ENCODE measurements at places on chromosomes 11 and 22.

DNA sequence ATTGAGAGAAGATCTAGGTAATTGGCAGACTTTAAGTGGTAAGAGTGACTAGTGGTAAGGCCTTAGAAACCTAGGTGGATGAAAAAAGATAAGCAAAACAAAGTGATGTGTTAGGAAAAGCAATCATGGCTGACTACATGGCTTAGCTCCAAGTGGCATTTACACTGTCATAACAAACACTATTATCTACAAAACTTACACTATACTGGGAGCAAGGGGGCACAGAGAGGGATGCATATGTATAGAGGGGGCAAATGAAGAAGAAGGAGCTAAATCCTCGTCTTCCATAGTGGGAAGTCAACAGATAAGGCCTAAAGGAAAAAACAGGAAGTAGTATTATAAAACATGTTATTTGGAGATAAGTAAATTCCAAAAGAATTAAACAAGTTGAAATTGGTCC lies 32.5 kb downstream of the ADORA2A start:
- no peak for DNase-seq

DNA sequence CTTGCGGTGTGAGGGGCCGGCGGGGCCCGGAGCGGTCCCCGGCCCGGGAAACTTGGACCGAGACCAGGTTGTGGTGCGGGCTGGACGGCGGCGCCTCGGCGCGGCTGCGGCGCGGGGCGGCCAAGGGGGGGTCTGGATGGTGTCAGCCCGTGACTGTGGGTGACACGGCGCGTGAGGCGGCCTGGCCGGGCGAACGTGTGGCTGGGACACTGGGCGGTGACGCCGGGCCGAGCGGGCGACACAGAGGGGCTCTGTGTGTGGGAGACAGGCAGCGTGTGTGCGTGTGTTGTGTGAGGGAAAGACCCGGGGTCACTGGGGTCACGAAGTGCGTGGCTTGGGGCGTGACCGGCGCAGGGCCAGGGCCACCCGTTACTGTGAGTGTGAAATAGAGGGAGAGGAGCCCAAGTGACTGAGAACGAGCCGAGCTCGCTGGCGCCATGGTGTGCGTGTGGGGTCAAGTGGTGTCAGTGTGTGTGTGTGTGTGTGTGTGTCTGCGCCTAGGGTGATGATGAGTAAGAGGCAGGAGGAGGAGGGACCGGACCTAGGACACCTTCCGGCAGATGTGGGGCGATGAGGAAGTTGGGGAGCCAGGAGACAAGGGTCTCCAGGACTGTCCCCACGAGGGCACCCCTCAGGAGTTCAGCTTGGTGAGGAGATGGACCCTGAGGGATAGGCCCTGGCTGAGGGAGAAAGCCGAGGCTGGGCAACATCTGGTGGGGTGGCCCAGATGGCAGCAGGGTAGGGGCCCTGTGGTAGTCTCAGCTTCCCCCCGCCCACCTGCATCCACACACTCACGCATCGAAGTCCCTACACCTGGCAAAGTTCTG lies 817 bp downstream of the RELT start:
- peak; percentile 73 for DNase-seq

DNA sequence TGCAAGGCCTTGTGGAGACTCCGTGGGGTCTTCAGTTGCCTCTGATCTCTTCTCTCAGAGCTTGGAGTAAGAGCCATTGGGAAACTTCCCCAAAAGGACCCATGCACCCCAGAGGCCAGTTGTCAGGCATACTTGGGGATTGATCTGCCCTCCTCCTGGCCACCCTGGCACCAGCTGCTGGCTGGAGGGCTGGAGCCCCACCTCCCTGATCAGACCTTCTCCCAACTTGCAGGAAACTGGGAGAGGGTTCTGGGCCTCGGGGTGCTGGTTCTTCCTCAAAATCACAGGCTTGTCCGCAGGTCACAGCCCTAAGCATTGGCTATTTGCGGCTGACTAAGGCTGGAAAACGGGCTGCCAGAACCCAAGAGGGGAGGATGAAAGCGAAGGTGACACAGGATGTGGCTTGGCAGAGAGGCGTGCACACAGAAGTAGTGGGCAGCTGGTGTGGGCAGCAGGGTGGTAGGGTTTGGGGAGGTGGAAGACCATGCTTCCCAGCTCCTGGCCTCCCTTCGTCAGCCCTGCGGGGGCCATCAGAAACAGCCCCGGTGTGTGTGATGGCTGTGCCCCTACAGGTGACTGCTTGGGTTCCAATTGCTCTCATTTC lies 1.3 kb upstream of the DGKZ start:
- peak; percentile 31 for DNase-seq

DNA sequence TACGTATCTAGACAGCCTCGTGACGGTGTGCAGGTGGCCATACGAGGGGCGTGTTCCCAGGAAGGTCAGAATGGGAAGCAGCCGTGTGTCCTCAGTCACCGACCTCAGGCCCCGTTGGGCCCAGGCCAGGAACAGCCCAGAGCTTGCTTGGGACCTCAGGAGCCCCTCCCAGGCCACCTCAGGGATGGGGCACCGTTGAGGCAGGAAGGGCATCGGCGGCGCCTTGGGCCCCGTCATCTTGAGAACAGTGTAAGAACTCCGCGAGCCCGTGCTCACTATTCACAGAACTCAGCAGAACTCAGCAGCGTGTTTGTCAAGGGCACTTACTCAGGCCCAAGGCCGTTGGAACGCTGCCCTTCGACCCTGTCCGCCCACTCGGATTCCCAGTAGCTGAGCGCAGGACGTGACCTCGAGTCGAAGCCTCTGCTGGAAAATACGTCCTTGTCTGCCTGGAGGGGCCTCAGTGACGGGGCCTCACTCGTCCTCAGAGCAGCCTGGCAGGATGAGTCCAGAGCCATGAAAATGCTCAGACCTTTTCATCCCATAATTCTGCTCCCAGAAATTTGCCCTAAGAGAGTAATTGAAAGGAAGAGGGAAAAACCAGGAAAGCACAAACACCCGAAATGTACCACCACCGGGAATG lies 1134.8 kb downstream of the BRD1 start:
- DNase-seq: no peak

DNA sequence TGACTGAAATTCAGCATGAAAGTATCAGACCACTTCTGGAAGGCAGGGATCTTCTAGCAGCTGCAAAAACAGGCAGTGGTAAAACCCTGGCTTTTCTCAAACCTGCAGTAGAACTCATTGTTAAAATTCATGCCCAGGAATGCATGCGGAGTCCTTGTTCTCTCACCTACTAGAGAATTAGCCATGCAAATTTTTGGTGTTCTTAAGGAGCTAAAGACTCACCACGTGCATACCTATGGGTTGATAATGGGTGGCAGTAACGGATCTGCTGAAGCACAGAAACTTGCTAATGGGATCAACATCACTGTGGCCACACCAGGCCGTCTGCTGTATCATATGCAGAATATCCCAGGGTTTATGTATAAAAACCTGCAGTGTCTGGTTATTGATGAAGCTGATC lies 19.1 kb downstream of the ZBTB44 start:
- no peak for DNase-seq

DNA sequence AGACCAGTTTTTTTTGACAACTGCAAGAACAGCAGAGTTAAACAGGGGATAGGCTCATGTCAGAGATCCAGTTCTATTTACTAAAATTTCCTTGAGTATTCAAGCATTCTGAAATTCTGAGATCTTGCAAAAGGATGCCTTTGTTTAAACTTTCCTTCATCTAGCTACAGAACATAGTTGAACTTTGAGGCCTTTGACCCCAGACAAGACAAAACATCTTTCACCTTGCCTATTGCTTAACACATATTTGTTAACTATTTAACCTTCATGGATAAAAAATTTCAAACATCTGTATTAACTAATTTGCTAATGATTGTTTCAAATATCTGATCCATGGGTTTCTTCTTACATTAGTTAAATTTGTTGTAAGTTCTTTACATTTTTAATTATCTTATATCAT lies 38.2 kb downstream of the GLYATL1 start:
- no peak for DNase-seq

DNA sequence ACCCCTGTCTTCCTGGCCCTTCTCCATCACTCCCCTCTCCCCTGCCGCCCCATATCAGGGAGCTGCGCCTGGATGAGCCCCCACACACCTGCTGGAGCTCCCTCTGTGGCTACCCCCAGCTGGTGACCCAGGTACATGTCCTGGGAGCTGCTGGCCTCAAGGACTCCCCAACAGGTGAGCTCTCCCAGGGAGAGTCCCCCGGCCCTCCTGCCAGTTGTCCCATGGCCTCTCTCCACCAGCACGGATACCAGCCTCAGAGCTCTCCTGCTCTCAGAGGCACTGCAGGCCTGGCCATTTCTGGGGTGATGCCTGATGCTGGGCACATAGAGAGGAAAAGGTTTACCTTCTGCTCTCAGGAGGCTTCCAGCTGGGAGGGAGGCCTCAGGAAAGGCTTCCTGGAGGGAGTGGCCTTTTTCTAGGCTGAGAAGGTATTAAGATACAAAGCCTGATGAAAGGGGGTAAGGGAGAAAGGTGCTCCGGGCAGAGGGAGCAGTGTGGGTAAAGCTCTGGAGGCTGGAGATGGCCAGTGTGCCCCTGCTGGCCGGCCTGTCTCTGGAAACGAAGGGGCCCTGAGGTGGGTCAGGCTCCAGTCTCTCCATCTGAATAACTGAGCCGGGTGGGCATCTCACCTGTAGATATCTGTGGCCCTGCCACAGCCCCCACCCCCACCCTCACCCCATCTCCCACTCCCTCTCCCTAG lies 6.0 kb upstream of the MYO7A start:
- DNase-seq: no peak

GRCh38 chr11:127804747-127805400 lies 782.5 kb downstream of the ETS1 start:
- no peak for DNase-seq

DNA sequence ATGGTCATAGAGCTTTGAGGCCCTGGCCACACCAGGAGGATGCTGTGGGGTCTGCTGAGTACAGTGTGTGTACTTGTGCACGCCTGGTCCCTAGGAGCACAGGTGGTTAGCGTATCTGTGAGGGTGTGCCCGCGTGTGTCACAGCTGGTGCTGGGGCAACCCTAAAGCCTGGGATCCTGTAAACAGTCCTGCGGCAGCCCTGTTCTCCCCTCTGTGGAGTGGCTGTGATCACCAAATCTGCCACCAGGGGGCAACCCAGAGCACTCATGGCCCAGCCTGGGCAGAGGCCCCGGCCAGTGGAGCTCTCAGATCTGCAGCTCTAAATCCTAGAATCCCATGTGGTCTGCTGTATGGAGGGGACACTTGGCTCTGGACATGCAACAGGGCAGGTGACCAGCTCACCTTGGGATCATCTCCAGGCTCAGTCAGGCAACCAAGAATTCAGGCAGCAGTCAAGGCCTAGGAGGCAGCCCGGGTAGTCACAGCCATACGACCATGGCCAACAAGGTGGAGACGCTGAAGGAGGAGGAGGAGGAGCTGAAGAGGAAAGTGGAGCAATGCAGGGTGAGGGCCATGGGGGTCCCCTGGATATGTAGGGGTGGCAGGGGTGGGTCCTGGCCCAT lies 3.9 kb downstream of the SH3BP1 start:
- peak; percentile 86 for DNase-seq

GRCh38 chr11:94449437-94449836 lies 44.2 kb downstream of the MRE11 start:
- no peak for DNase-seq

DNA sequence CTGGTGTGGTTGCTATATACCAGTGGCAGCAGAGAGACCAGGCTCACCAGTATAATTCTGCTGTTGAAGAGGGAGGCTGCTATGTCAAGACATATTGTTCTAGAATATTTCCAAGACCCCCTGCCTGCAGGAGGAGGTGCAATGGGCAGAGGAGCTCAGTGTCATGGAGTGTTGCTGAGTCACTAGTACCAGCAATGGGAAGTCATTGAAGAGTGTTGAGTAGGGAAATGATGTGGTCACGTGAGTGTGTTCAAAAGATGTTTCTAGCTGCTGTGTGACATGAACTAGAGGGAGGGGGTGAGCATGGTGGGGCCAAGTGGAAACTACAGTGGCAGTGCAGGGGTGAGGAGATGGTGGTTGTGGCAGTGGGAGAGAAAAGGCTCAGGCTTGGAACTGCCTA lies 76.3 kb upstream of the BIRC3 start:
- no peak for DNase-seq

- no peak for DNase-seq
Observed at GRCh38 chr11:60252213-60253108, 9.5 kb upstream of the MS4A4E start.

- no peak for DNase-seq
Observed at GRCh38 chr11:78295991-78296930, 107.5 kb downstream of the USP35 start.

- DNase-seq: peak; percentile 58
Observed at GRCh38 chr11:6755303-6755952, 16.3 kb downstream of the OR2AG2 start.

- DNase-seq: no peak
Observed at GRCh38 chr11:119599864-119600541, 129.0 kb downstream of the NECTIN1 start.

- no peak for DNase-seq
Observed at GRCh38 chr22:32817137-32817730, 15.7 kb downstream of the TIMP3 start.

- DNase-seq: no peak
Observed at GRCh38 chr22:21067901-21068680, 22.3 kb downstream of the LRRC74B start.

DNA sequence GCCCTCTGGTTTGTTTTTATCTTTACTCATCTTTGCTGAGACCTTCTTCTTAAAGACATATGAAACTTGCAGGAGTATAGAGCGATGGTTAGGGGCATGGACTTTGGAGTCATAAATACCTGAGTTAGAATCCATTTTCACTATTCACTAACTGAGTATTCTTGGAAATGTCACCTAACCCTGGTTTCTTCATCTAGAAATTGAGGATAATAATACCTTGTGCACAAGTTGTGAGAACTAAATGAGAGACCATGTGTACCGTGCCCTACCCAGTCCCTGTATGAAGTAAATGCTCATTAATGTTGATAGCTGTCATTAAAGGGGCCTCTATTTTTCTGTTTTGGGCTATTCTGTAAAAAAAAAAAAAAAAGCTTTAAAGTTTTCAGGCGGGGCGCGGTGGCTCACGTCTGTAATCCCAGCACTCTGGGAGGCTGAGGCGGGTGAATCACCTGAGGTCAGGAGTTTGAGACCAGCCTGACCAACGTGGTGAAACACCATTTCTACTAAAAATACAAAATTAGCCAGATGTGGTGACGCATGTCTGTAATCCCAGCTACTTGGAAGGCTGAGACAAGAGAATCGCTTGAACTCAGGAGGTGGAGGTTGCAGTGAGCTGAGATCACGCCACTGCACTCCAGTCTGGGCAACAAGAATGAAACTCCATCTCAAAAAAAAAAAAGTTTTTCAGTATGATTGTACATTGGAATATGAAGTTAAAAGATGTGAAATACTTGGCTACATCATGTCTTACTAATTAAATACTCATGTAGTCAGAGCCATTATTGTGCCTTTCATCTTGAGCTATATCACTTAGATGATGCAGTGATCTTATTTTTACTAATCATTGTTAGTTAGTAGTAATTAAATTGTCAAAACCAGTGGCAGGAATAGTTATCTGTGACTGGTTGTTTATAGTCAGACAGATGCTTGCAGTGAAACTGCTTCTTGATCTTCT lies 95.0 kb downstream of the AMOTL1 start:
- no peak for DNase-seq

GRCh38 chr22:42177891-42178336 lies 47.3 kb upstream of the CYP2D6 start:
- no peak for DNase-seq

DNA sequence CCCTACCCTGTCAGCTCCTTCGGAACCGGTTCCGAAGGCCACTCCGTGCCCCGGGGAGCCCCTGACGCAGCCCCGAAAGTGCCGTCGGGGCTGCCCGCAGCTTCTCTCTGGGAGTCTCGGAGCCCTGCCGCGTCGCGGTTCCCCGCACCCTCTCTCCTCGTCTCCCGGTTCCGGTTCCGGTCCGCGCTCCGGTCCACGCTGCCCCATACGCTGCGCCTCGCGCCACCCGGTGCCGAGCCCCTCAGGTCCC lies 618 bp downstream of the MTA2 start:
- DNase-seq: peak; percentile 55
